Small intestine (tissue), 16 donors: ENCODE measurements at places on chromosomes 5 and 9. TPM values are rescaled to one million over a fixed set of nuclear protein-coding genes. Genes with fewer than 3 reads are reported as not detected.

Gene LECT2
- not detected for polyA plus RNA-seq

Gene GRIA1
- polyA plus RNA-seq, result not detected

GRCh38 chr5:52754051-52754450 lies 33.7 kb upstream of the ITGA1 start:
- H3K27me3 ChIP-seq, result no peaks in the 10 kb centered on the region
- no peaks in the 10 kb centered on the region for H3K36me3 ChIP-seq
- H3K4me3 ChIP-seq, result no peak overlapping the region
- DNase-seq, result no peak

DNA sequence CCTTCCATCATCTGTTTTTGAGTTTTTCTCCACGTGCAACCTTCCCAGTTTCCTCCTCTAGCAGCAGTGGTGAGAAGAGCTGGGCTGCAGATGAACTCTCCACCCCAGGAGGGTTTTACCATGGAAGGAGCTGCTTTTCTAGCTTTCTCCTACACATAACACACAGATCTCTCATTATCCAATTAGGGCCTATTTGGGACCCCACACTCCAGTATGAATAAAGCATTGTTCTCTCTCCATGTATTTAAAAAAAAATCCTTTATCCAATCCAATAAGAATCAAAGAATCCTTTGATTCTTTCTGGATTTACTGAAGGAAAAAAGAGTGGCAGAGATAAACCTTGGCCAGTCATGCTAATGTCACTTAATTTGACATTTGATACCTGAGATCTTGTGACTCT lies 31.6 kb upstream of the NAA35 start:
- no peak overlapping the region for H3K27ac ChIP-seq
- no peaks in the 10 kb centered on the region for H3K27me3 ChIP-seq
- no peak for DNase-seq
- H3K36me3 ChIP-seq, result no peaks in the 10 kb centered on the region
- H3K4me3 ChIP-seq, result no peak overlapping the region

DNA sequence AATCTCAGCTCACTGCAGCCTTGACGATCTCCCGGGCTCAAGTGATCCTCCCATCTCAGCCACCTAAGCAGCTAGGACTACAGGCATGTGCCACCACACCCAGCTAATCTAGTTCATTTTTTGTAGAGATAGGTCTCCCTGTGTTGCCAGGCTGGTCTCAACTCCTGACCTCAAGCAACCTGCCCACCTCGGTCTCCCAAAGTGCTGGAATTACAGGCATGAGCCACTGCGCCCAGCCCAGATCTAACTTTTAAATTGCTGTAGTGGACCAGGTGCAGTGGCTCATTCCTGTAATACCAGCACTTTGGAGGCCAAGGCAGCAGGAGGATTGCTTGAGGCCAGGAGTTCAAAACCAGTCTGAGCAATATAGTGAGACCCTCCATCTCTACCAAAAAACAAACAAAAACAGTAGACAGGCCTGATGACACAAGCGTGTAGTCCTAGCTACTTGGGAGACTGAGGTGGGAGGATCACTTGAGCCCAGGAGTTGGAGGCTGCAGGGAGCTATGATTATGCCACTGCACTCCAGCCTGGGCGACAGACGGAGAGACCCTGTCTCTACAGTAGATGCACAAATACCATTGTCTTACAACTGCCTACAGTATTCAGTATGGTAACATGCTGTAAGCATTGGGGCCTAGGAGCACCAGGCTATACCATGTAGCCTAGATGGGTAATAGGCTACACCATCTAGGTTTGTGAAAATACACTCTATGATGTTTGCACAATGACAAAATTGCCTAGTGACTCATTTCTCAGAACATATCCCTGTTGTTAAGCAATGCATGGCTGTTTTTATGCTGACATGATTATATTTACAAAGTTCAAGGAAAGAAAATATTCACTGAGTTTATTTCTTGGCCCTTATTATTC lies 1.5 kb upstream of the SIT1 start:
- no peaks in the 10 kb centered on the region for H3K27me3 ChIP-seq
- no peak for DNase-seq
- no peaks in the 10 kb centered on the region for H3K36me3 ChIP-seq
- no peak overlapping the region for H3K4me3 ChIP-seq

DNA sequence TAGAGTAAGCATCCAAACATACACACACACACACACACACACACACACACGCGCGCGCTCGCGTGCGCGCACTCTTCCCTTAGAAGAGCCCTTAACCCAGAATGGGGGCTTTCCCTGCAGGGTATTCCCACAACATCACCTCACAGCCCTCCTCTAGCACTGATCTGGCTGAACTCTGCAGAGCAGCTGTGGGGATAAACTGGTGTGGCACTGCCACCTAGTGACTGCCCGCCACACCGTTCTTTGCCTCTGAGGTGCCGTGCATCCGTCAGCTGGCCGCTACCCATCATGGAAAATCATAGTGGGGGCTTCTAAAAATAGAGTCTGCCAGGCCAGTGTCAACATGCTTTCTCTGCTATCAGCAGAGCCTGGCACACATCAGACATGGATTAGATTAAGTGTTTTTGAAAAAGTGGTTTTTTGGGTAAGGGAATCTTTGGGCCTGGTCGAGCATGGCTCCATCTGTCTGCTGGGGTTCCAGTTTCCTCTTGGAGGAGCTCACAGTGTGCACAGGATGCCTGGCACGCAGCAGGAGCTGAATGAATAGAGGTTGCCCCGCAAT lies 88.1 kb downstream of the KCNN2 start:
- DNase-seq, result peak; percentile 42
- no peak overlapping the region for H3K4me3 ChIP-seq
- no peaks in the 10 kb centered on the region for H3K36me3 ChIP-seq
- H3K4me1 ChIP-seq, result no peaks in the 10 kb centered on the region

DNA sequence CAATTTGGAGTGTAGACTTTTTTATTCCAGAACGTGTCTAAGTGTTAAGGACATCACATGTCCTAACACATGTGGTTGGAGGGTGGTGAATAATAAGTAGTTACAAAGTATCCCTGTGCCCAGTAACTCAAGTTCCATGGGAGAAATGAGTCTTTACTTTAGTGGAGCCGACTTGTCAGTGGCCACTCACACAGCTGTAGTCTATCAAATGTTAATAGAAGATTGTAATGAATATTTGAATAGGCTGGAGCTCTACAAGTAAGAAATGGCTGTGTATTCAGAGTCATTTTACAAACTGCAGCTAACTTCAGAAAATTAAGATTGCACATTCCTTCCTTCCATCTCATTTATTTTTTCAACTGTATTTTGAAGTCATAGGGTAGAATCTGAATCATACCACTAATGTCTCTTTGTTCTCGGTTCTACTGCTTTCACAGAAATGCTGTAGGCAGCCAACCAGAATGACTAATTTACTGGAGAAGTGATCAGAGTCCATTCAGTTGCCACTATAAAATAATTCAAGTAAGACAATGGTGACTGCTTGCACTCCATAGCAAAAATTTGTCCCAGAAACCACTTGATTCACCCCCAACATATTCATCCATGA lies 394.8 kb downstream of the NR2F1-AS1 start:
- no peaks in the 10 kb centered on the region for H3K36me3 ChIP-seq
- no peaks in the 10 kb centered on the region for H3K4me1 ChIP-seq
- no peak overlapping the region for H3K27ac ChIP-seq

- H3K4me3 ChIP-seq, result peak overlapping the region; percentile 68
- no peaks in the 10 kb centered on the region for H3K36me3 ChIP-seq
- H3K4me1 ChIP-seq, result peaks cover 8% of the 10 kb centered on the region
- no peaks in the 10 kb centered on the region for H3K27me3 ChIP-seq
Measured at GRCh38 chr9:89311346-89312221, 589 bp downstream of the CKS2 start.

GRCh38 chr9:7879551-7880245 lies 80.1 kb upstream of the DMAC1 start:
- no peaks in the 10 kb centered on the region for H3K27me3 ChIP-seq
- H3K27ac ChIP-seq, result no peak overlapping the region
- no peaks in the 10 kb centered on the region for H3K4me1 ChIP-seq
- H3K36me3 ChIP-seq, result no peaks in the 10 kb centered on the region

DNA sequence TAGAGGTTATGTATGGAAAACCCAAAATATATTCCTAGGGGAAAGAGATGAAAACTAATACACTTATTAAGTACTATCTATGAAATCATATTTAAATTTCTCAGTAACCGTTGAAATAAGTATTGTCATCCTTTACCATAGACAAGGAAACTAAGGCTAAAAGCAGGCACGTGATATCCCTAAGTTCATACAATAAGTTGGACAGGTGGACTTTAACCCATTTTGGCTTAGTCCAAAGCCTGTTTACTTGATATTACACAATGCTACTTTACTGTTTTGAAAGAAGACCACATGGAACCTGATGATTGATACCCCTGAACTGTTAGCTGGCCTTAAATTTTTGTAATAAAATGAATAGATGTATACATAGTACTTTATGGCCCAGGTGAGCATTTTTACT lies 3.5 kb downstream of the NFX1 start:
- peak; percentile 75 for DNase-seq
- H3K27ac ChIP-seq, result peak overlapping the region; percentile 75
- H3K27me3 ChIP-seq, result no peaks in the 10 kb centered on the region
- H3K4me1 ChIP-seq, result peaks cover 77% of the 10 kb centered on the region
- peaks cover 11% of the 10 kb centered on the region for H3K36me3 ChIP-seq

DNA sequence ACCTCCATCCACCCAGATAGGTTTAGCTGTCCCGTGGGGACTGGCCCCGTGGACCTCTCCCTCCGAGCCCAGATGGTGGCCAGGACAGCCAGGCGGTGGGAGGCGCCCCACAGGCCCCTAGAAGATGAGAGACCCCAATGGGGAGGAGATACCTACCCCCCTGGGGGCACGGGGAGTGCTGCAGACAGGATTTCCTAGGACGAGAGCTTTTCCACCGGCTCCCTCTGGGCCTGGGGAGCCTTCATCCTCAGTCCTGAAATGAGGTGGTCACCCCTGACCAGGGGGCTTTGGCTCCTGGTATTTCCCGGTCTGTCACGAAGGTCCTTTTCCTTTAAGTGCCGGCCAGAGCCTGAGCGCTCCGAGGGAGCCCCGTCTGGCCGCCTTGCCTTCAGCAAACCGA lies 46.8 kb downstream of the MRPL36 start:
- DNase-seq, result no peak
- H3K27me3 ChIP-seq, result peaks cover 6% of the 10 kb centered on the region
- no peaks in the 10 kb centered on the region for H3K4me1 ChIP-seq

GRCh38 chr5:63957617-63958016 lies 4.6 kb downstream of the HTR1A start:
- no peak overlapping the region for H3K4me3 ChIP-seq
- peaks cover 41% of the 10 kb centered on the region for H3K27me3 ChIP-seq
- no peaks in the 10 kb centered on the region for H3K4me1 ChIP-seq
- H3K36me3 ChIP-seq, result no peaks in the 10 kb centered on the region

- no peak overlapping the region for H3K27ac ChIP-seq
- no peaks in the 10 kb centered on the region for H3K36me3 ChIP-seq
- no peak for DNase-seq
- no peaks in the 10 kb centered on the region for H3K27me3 ChIP-seq
Measured at GRCh38 chr9:89632736-89633135, 27.9 kb downstream of the GADD45G start.

DNA sequence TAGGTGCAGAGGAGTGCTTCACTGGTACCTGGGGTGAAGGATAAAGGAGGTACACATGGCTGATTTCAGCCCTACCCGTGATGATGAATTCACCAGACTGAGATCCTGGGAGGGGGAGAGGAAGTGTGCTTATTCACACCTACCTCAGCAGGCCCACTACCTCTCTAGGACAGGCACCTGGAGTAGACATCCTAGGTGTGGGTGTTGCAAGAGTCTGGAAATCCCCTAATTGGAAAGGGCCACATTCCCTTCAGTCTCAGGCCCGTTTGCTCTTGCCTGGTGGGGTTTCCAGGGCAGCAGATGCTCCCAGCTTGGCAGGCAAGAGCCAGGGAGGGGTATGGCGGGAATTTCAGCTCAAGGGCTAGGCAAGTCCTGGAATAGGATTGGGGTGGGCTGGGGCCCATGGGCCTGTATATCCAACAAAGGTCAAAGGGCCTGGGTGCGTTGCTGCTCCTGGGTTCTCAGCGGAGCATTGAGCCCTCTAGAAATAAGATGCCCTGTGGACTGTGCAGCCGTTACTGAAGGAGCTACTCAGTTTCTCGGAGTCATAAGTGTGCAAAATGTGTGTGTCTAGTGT lies 5.8 kb upstream of the CCL21 start:
- DNase-seq, result no peak
- no peak overlapping the region for H3K4me3 ChIP-seq
- no peak overlapping the region for H3K27ac ChIP-seq
- no peaks in the 10 kb centered on the region for H3K27me3 ChIP-seq
- H3K36me3 ChIP-seq, result no peaks in the 10 kb centered on the region
- no peaks in the 10 kb centered on the region for H3K4me1 ChIP-seq

- DNase-seq, result no peak
- no peak overlapping the region for H3K27ac ChIP-seq
- no peak overlapping the region for H3K4me3 ChIP-seq
Measured at GRCh38 chr5:458547-459353, 15.8 kb downstream of the EXOC3 start.

DNA sequence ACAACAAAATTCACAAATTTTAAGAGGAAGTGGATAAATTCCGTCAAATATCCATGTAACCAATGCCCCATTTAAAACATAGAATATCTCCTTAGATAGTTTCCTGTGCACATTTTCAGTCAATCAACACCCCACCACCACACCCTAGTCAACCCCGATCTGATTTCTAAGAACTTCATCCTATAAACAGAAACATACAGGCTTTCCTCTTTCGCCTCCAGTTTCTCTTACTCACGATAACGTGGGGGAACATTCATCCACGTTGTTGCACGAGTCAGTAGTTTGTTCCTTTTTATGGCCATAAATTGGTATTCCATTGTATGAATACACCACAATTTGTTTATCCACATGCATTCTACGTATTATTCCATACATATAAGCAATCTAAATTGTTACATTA lies 35.6 kb upstream of the TRIO start:
- no peak overlapping the region for H3K27ac ChIP-seq
- no peaks in the 10 kb centered on the region for H3K27me3 ChIP-seq
- H3K36me3 ChIP-seq, result no peaks in the 10 kb centered on the region
- H3K4me1 ChIP-seq, result no peaks in the 10 kb centered on the region
- no peak for DNase-seq
- H3K4me3 ChIP-seq, result no peak overlapping the region

- H3K4me3 ChIP-seq, result no peak overlapping the region
- no peak for DNase-seq
- H3K36me3 ChIP-seq, result peaks cover 5% of the 10 kb centered on the region
Measured at GRCh38 chr9:136820971-136821825, 13.4 kb downstream of the RABL6 start.

GRCh38 chr5:173411791-173412555 lies 83.8 kb upstream of the STC2 start:
- no peaks in the 10 kb centered on the region for H3K4me1 ChIP-seq
- no peaks in the 10 kb centered on the region for H3K36me3 ChIP-seq
- H3K27ac ChIP-seq, result no peak overlapping the region
- no peak overlapping the region for H3K4me3 ChIP-seq
